ENCODE measurements at places on chromosomes 12 and 14. TPM values are rescaled to one million over a fixed set of nuclear protein-coding genes. Genes with fewer than 3 reads are reported as not detected.
A peak's percentile ranks its signal among the peaks of the same experiment; 100 is the strongest.

- H3K4me1 ChIP-seq = peaks cover 76% of the 10 kb centered on the region
- no peaks in the 10 kb centered on the region for H3K36me3 ChIP-seq
- no peak for DNase-seq
- no peaks in the 10 kb centered on the region for H3K27me3 ChIP-seq
Observed at GRCh38 chr14:95256776-95257060, 63.0 kb downstream of the CLMN start.

DNA sequence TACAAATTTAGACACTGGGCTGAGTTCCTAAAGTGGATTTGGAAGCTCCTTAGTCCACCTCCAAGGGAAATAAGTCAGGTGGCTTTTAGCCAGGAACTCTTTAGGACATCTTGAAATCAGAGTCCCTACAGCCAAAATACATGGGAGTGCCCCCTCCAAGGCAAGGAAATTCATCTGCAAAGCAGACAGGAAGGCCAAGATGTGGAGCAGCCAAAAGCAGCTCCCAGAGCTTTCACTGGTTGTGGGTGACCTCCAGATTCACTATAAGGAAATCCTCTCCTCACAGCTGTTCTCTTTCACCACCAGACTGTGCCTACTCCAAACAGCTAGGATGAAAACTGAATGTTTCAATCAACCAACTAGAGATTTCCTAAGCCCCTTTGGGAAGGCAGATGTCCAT, 6.6 kb downstream of the TTC9 start:
- no peaks in the 10 kb centered on the region for H3K36me3 ChIP-seq
- DNase-seq = no peak
- H3K27me3 ChIP-seq = no peaks in the 10 kb centered on the region
- H3K4me1 ChIP-seq = peaks cover 8% of the 10 kb centered on the region
- no peak overlapping the region for H3K27ac ChIP-seq
- no peak overlapping the region for H3K4me3 ChIP-seq

DNA sequence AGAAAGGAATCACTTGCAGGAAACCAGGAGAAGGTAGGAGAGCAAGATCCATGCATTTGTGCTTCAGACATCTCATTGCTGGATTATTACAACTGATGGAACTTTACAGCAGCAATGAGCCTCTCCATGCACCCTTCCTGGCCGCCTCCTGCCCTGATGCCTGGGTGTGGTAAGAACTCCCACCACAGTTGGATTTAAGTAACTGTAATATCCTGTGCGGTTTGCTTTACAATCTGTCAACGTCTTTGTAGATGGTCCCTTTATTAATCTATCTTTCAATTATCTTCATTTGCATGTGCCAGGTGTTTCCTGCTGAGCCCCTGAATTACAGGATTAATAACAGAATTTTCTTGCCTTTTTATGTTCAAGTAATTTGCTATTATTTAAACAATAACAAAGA, 1300.5 kb upstream of the TMEM132C start:
- H3K36me3 ChIP-seq = no peaks in the 10 kb centered on the region
- no peak overlapping the region for H3K4me3 ChIP-seq
- no peak overlapping the region for H3K27ac ChIP-seq
- H3K27me3 ChIP-seq = no peaks in the 10 kb centered on the region
- DNase-seq = no peak

DNA sequence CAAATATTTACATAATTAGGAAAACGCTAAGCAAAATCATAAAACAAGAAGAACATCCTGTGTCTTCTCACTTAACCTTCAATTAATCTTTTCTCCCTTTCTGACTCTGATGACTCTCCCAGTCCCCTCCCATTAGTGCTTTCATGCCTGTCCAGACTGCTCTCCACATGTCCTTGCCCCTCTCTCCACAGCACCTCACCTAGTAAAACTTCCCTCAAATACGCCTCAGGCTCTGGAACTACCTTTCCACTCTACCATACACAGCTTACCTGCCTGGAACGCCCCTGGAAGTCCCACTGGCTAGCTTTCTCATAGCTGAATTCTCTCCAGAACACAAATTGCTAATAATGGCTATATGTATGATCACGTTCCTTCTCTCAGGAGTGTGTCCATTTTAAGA, 44.7 kb downstream of the SLC5A8 start:
- H3K27ac ChIP-seq = no peak overlapping the region
- no peaks in the 10 kb centered on the region for H3K27me3 ChIP-seq
- no peaks in the 10 kb centered on the region for H3K36me3 ChIP-seq
- no peaks in the 10 kb centered on the region for H3K4me1 ChIP-seq

DNA sequence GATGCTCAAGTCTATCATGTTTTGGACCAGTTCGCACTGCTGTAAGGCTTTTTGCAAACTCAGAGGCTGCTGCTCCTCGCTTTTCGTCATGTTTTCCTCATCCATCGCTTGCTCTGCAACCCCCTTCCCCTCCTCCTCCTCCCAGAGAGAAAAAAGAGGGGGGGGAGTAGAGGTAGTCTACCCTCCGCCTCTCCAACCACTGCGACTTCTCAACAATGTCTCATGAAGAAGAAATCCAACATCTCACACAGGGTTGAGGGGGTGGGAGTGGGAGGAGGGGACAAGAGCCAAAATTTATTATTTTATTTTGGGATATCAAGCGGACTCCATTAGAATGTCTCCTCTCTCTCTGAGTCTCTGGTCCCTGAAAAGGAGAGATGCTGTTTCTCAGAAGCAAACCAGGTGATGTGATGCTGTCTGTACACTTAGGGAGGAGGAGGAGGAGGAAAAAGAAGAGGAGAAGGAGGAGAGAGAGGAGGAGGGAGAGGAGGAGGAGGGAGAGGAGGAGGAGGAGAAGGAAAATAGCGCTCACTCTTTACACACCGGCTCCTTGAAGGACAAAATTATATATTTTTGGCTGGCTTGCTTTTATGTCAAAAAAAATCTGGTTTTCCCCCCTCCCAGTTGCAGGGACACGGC, 520 bp downstream of the KSR2 start:
- H3K27ac ChIP-seq = peak overlapping the region; percentile 86
- no peak for DNase-seq
- no peaks in the 10 kb centered on the region for H3K27me3 ChIP-seq
- H3K4me1 ChIP-seq = peaks cover 10% of the 10 kb centered on the region

DNA sequence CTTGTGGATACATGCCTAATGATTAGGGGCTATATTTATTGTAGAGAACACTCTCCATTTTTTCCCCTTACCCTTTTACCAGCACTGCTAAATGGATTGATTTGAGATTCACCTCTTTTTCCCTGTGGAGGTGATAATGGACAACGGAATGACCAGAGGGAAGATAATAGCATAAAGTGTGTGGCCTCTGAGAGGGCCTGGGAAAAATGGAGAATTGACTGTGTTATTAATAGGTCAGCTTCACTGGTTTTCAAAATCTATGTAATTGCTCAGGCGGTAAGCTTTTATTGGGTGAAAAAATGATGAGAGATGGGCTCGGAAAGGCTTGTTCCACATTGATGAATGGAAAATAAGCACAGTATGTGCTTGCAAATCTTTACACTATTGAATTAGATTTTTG, 15.8 kb downstream of the FLRT2 start:
- H3K36me3 ChIP-seq = peaks cover 6% of the 10 kb centered on the region
- no peak for DNase-seq
- no peaks in the 10 kb centered on the region for H3K27me3 ChIP-seq
- H3K27ac ChIP-seq = no peak overlapping the region
- no peak overlapping the region for H3K4me3 ChIP-seq

GRCh38 chr14:72876005-72876709, 17.7 kb downstream of the DPF3 start:
- no peak overlapping the region for H3K4me3 ChIP-seq
- no peak overlapping the region for H3K27ac ChIP-seq
- no peaks in the 10 kb centered on the region for H3K4me1 ChIP-seq

KLHL33 gene
- not detected for total RNA-seq

CMA1 gene
- total RNA-seq = not detected

ACOT6 gene
- total RNA-seq = not detected

Measured in body of pancreas (tissue), 4 donors.